Non-pigmented ciliary epithelial cell (primary cell): ENCODE measurements at places on chromosomes 7 and 10.

DNA sequence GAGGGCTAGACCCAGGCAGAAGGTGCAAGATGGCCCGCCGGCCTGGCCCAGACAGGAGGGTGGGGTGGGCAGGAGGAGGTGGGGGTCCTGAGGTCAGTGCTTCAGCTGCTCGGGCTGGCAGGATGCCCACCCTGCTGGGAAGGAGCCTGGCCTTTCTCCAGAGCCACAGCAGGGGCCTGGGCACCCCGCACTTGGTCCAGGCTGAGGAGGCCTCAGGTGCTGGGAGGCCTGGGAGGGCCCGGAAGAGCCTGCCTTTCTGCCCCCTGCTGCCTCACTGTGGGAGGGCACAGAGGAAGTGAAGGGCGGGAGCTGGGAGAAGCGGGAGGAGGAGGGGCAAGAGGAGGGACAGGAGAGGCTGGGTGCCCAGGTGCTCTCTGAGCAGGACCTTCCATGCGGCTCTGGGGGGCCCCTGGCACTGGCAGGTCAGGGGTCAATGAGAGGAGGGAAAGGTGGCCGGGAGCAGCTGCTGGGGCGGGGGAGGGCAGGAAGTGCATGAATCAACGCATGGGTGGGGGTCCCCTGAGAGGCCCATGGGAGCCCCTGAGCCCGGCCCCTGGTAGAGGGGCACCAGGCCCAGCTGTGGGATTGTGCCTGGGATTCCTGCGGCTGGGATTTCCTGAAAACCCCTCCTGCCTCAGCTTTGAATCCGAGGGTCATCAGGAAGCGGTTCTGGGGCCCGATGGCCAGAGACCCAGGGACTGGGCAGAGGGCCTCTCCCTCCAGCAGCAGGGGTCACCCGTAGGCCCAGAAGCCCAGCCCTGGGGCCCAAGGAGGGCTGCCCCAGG is 49.9 kb downstream of the PWWP2B start:
- no peak for DNase-seq

- DNase-seq, result no peak
These were observed 4.9 kb downstream of the TRIM8 start for GRCh38 chr10:102648889-102649796.

GRCh38 chr7:494906-495305 is 24.7 kb downstream of the PDGFA start:
- no peak for DNase-seq

- no peak for DNase-seq
These were observed 659.5 kb upstream of the NRG3 start for GRCh38 chr10:81215498-81215897.

DNA sequence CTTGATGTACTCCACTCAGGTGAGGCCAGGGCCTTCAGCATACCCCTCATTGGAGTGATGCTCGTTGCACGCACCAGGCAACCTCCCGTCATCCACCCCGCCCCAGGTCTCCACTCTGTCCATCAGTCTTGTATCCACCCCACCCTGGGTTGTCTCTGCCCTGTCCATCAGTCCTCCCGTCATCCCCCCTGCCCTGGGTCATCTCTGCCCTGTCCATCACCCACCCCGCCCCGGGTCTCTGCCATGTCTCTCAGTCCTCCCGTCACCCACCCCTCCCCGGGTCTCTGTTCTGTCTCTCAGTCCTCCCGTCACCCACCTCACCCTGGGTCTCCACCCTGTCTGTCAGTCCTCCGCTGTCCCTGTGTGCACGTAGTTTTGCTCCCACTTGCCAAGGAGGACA is 59.9 kb downstream of the WDR37 start:
- DNase-seq, result no peak

GRCh38 chr10:109317746-109318366 is 605.5 kb downstream of the XPNPEP1 start:
- DNase-seq, result no peak

DNA sequence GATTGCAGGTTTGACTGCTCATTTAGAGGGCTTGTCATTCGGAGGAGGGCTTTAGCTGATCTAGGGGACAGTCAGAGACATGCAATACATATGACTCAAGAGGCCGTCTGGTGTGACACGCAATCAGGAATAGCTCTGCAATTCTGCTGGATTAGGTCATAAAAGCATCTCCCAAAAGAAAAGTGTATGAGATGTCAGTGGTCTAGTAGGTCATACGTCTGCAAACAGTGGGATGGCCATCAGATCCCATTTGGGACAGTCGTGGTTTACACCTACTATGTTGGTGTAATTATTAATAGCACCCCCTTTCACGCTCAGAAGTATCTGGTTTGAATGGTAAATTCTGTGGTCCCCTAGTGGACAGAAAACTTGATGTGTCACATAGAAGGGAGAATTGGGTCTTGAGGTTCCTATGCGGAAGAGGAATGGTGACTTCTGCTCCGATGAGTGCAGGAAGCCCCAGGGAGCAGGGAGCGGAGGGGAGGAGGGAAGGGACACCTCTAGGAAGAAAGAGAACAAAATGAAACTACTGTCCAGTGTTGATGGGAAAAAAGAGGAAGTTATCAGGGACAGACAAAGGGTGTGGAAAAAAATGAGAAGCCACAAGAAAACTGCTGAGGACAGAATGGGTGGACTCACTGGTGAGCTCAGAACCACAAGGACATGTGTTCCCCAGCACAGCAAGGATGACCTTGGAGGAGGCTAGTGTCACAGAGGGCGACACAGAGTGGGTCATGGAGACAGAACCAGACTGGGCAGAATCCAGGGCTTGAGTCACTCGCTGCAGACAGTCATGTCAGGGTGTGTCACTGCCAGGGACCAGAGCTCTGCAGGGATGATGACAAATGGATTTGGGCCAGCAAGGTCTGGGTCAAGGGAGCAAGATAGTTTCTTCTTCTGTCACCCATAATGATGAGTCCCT is 59.9 kb downstream of the MAP3K8 start:
- DNase-seq, result no peak

GRCh38 chr10:103044942-103045489 is 126.9 kb downstream of the CNNM2 start:
- DNase-seq, result peak; percentile 85

- DNase-seq, result no peak
These were observed 58.3 kb upstream of the GJD4 start for GRCh38 chr10:35546824-35547225.

- DNase-seq, result no peak
These were observed 463.9 kb downstream of the PARD3 start for GRCh38 chr10:34351161-34351560.

DNA sequence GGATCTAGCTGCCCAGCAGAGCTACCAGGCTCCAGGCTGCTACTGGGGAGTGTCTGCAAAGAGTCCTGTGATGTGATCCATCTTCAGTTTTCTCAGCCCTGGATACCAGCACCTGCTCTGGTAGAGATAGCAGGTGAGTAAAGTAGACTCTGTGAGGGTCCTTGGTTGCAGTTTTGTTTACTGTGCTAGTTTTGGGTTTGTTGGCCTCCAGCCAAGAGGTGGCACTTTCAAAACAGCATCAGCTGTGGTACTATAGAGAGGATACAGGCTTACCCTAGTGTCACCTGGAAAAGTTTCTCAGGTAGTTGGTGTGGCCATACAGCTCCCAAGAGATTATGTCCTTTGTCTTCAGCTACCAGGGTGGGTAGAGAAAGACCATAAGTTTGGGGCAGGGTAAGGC is 56.3 kb downstream of the MTERF1 start:
- no peak for DNase-seq

- DNase-seq, result no peak
These were observed 260.6 kb downstream of the KCNMA1 start for GRCh38 chr10:77377034-77377433.

- no peak for DNase-seq
These were observed 866.4 kb downstream of the LRMDA start for GRCh38 chr10:76297780-76298281.

DNA sequence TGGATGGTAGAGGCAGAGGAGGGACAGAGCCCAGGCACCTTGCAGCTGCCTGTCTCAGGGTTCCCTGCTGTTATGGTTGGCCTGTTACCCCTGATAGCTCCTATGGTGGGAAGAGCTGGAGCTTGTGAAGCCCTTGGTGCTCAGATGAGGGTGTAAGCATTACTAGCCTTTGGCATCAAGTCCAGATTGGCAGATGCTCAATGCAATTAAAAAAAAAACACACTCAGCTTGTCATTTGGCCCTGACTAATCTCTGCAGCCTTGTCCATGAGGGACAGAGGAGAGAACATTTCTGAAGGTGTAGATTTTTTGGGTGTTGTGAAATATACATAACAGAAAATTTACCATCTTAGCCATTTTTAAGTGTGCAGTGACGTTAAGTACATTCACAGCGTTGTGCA is 86.3 kb downstream of the PLPP4 start:
- DNase-seq, result no peak

DNA sequence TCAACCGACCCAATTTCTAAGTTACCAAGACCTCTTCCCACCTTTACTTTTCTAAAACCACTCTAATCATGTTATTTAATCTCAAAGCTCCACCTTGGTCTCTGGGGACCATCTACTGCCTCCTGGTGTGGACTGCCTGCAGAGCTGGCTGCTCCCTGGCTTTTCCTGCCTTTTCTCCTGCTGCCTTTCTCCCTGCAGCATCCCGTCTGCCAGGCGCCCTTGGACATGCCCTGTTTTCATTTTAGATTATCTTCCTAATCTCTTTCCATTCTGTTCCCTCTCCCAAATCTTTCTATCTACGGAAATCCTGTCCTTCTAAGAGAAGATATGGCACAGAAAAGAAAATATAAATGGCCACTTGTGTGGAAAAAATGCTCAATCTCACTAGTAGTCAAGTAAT is 23.1 kb downstream of the TCAF1 start:
- no peak for DNase-seq

- no peak for DNase-seq
These were observed 695.6 kb upstream of the IGFBP3 start for GRCh38 chr7:46616636-46617035.

GRCh38 chr10:124041675-124042445 is 51.5 kb downstream of the CHST15 start:
- DNase-seq, result no peak

DNA sequence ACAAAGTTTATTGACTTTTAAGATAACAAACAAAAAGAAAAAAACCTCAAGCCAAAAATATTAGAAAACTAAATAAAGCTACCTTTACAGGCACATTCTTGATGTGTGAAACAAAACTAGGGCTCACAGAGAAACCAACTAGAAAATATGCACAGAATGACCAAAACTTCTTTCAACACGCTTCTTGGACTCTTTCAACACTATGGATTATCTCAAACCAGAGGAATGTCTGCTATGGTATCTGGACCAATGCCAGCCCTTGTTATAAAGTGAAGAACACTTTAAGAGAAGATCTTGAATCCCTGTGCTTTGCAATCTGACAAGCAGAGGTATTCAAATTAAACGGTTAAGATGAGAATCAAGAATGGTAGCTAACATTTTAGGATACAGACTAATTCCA is 76.6 kb downstream of the DNAJC1 start:
- DNase-seq, result peak; percentile 96

GRCh38 chr7:147650991-147651390 is 939.6 kb upstream of the C7orf33 start:
- no peak for DNase-seq

- DNase-seq, result peak; percentile 13
These were observed 212.5 kb upstream of the SH2B2 start for GRCh38 chr7:102073931-102074880.

- no peak for DNase-seq
These were observed 18.5 kb downstream of the ESYT2 start for GRCh38 chr7:158810846-158811245.

DNA sequence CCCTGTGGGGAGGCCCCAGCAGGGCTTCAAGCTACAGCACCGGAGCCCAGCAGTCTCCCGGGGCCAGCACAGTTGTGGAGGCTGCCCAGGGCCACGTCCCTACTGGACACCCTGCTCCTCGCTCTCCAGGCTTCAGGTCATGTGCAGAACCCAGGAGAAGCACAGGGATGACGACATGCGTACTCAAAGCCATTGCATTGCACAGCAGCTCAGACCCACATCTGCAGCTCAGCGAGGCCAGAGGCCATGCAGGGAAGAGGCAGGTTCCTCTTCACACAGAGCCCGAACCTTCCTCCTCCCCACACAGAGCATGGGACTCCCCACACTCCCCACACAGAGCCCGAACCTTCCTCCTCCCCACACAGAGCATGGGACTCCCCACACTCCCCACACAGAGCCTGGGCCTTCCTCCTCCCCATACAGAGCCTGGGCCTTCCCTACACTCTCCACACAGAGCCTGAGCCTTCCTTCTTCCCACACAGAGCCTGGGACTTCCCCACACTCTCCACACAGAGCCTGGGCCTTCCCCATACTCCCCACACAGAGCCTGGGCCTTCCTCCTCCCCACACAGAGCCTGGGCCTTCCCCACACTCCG is 12.3 kb downstream of the CFAP46 start:
- DNase-seq, result no peak

DNA sequence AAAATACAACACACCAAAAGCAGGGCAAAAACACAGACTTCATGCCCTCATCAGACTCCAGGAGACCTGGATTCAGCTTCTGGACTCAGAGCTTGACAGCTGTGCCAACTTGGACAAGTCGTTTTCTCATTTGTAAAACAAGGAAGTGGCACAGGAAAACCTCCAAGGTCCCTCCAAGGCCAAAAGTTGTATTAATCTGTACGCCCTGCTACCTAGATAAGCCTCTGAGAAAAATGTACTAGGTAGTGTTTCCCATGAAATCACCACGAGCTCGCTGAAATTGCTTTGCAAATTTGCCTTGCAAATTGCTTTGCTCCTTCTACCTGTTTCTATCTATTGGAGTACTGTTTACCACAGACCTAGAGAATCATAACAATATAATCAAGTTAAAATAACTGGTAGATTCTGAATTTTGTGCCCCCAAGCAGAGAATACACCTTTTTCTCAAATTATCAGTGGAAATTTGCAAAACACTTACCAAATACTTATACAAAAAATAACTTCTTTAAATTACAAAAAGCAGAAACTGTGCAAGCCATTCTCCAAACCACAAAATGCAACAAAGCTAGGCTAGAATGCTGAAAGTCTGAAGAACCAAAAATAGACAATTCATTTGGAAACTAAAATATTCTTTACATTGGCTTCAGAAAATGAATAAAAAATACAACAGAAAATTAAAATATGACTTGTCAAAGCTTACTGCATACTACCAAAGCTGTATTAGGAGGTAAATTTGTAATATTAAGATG is 158.1 kb upstream of the CHST15 start:
- DNase-seq, result no peak

- no peak for DNase-seq
These were observed 3.9 kb upstream of the SAR1A start for GRCh38 chr10:70174058-70174741.

- no peak for DNase-seq
These were observed 262.8 kb upstream of the KLF14 start for GRCh38 chr7:130996833-130997231.

GRCh38 chr7:37081436-37081835 is 357.1 kb upstream of the AOAH start:
- DNase-seq, result no peak

DNA sequence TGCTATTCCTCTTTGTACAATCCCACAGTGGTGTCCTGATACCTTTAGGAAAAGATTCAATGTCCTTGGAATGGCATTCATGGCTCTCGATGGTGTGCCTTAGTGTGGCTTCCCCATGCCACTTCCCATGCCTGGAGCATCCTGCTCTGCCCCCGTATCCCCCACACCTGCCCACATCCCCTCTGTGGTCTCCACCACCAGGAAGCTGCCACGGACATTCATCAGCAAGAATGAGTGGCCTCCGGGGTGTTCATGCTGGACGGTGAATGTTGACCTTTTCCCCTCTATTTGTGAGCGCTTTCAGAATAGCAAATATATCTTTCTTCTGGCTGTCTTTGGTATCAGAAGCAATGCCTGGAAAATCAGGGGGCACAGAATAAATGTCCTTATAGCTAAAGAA is 262.0 kb upstream of the NRP1 start:
- no peak for DNase-seq
